ENCODE measurements at places on chromosomes 11 and 22.

DNA sequence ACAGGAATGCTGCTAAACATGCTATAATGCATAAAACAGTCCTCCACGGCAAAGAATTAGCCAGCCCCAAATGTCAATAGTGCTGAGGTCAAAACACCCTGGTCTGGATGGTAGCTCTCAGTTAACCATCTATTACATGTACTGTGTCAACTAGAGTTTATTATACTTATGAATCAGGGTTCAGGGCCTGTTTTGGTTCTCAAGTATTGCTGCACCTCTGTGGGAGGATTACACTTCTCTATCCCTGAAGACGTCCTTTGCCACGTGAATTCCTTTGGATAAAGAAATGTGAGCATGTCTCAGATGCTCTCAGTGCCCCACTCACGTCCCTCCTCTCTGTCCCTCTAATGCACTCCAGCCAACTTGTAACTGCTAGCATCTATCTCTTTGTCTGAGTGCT is 53.4 kb downstream of the SLC1A2 start:
- DNase-seq: no peak

- no peak for DNase-seq
These were observed 10.3 kb downstream of the MYBPC3 start for GRCh38 chr11:47342036-47342803.

DNA sequence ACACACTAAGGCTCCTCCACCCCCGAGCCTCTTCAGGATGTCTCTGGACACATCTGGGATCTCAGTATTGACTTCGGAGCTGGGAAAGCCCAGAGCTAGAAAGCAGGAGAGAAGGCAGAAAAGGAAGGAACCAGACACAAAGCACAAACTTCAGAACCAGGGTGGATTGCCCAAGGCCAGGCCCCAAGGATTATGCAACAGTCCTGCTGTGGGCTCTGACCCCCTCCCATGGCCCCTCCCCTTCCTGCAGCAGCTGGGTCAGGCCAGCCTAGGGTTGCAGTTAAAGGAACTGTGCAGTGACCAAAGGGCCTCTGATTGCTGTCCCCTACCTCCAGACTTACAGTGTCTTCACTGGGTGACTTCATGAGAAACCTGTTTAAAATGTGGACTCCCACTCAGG is 5.3 kb downstream of the KCNE3 start:
- no peak for DNase-seq

DNA sequence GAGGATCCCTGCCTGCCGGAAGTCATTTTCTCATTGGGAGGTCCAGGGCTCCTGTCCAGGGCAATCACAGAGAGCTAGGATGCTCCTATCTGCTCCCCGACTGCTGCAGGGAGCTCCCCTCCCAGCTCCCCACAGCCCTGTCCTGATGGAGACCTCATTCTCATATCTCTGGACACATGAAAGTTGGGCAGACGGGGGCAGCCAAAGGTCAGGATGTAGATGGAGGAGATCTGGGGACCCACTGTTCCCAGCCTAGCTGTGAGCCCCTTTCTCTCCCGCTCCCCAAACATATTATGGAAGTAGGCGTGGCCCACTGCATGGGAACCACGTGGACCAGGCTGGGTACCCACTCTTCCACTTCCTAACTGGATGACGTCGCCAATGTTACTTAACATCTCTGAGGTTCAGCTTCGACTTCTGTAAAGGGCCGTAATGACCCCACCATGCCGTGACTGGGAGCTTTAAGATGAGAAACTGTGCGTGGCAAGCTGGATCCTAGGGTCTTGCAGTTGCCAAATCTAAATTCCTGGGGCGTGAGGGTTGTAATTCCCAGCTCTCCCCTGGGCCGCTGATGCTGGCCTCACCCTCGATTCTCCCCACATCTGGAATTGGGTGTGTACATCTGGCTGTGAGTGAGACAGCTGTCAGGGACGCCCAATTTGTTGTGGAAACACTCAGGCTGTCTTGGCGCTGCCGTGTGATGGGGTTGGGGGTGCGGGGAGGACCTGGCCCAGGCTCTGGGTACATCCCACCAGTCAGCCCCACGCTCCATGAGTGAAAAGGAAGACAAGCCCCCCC is 1.8 kb downstream of the CDC42EP2 start:
- no peak for DNase-seq

DNA sequence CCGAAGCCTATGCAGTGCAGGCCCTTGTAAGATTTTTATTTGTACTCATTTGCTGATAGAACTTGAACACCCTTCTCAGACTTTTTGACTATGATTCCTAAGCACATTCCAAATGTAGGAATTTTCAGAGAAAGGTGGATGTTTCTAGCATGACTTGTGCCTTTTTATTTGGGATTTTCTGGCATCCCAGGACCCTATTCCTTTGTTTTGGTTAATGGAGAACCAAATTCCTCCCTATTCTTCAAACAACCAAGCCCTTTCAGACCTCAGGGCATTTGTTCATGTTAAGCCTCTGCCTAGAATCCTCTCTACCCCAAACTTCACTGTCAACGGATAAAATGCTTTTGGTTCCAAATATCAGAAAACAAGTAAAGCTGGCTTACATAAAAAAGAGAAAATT is 371.1 kb downstream of the DDX10 start:
- no peak for DNase-seq

DNA sequence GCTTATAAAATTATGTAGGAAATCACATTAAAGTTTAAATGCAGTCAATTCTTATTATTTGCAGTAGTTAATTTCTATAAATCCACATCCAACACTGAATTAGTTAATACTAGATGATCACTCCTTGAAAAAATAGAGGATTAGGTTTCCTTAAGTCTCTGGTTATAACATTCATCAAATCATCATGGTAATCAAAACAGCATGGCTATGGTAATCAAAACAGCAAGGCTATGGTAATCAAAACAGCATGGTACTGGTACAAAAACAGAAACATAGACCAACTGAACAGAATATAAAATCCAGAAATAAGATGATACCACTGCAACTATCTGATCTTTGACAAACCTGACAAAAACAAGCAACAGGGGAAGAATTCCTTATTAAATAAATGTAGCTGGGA is 814.6 kb upstream of the CCDC179 start:
- no peak for DNase-seq

GRCh38 chr11:35334385-35335090 is 84.8 kb downstream of the SLC1A2 start:
- DNase-seq: no peak

- DNase-seq: no peak
These were observed 4.2 kb downstream of the TST start for GRCh38 chr22:37014835-37015586.

- DNase-seq: no peak
These were observed 1188.1 kb downstream of the LRRC4C start for GRCh38 chr11:40271361-40271760.
